NT2/D1 (cell line): ENCODE measurements at places on chromosomes 5 and 9.

- DNase-seq: no peak
Observed at GRCh38 chr9:691825-692400, 149.6 kb upstream of the DMRT1 start.

DNA sequence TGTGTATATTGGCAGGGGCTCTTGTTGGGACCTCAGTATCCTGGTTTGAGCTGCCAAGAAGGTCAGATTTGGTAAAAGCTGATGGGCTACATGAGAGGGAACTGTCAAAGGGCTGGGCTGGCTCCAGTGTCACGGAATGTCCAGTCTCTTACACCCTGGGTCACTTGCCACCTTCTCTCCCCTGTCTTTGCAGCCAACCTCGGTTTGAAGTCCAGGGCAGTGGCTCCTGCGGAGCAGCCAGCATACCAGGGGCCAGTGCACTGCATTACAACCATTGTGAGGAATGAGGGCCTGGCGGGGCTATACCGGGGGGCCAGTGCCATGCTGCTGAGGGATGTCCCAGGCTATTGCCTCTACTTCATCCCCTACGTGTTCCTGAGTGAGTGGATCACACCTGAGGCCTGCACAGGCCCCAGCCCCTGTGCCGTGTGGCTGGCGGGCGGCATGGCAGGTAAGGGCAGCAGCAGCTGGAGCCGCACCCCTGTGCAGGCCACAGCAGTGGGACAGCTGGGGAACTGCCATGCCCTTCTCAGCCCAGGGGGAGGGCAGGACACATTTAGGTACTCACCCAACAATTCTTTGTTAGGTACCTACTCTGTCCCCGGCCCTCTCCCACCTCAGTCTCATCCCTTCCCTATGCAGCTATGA, 24.2 kb downstream of the IL9 start:
- DNase-seq: no peak

GRCh38 chr5:10511741-10512640, 51.9 kb upstream of the ANKRD33B start:
- no peak for DNase-seq

DNA sequence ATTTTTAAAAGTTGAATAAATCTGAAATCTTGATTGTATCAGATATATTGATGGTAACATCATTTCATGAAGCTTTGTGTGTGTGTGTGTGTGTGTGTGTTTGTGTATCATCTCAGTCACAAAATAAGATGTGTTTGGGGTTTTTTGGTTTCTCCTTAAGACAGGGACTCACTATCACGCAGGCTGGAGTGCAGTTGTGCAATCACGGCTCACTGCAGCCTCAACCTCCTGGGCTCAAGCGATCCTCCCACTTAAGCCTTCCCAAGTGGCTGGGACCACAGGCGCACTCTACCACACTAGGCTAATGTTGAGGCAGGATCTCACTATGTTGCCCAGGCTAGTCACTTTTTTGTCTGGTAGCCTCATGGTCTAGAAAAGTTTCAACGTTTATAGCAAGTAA, 83.4 kb upstream of the DMRT1 start:
- DNase-seq: no peak

GRCh38 chr9:87346061-87346665, 151.5 kb upstream of the DAPK1 start:
- no peak for DNase-seq

- no peak for DNase-seq
Observed at GRCh38 chr9:113525831-113526230, 62.3 kb downstream of the RGS3 start.

GRCh38 chr5:35835796-35836742, 20.6 kb upstream of the IL7R start:
- DNase-seq: no peak

- no peak for DNase-seq
Observed at GRCh38 chr5:59107692-59108091, 524.8 kb downstream of the RAB3C start.

GRCh38 chr9:69249337-69249736, 75.3 kb downstream of the TJP2 start:
- no peak for DNase-seq

- DNase-seq: no peak
Observed at GRCh38 chr5:167217097-167217743, 1074.2 kb upstream of the WWC1 start.

- no peak for DNase-seq
Observed at GRCh38 chr9:128611600-128612394, 44.9 kb downstream of the DYNC2I2 start.

DNA sequence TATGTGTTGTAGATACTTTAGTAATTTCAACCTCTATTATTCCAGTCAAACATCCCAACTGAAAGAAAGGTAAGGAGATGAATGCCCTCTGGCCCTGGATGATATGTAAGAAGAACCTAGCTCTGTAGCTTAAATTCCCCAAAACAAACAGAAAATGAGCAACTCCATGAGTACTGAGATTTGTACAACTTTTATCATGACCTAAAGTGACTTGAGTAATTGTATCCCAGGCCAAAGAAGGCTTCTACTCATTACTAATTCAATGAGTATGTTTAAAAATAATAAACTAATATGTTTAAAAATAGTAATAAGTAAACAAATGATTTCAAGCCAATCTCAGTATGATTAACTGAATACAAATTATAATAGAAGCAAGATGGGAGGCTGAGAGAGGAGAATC, 414.0 kb upstream of the ACTBL2 start:
- no peak for DNase-seq

DNA sequence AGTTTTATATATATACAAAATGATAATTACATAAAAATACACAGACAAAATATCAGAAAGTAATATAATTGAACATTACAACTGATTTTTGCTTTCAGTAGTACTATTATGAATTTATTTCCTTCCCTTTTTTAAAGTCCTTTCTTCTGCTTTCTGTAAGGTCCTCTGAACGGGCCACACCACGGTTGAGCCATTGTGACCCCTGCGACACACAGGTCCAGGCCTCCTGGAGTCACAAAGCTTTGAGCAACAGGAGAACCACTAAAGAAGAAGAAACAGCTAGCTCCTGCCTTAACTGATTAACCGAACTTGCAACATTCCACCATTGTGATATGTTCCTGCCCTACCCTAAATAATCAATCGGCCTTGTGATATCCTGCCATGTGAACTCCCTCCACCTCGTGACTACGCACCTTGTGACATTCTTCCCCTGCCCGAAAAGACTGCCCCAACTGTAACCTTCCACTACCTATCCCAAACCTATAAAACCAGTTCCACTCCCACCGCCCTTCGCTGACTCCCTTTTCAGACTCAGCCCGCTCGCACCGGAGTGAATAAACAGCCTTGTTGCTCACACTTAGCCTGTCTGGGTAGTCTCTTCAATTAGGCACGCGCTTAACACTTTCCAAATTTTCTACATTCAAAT, 375.0 kb upstream of the RFX3 start:
- DNase-seq: no peak

DNA sequence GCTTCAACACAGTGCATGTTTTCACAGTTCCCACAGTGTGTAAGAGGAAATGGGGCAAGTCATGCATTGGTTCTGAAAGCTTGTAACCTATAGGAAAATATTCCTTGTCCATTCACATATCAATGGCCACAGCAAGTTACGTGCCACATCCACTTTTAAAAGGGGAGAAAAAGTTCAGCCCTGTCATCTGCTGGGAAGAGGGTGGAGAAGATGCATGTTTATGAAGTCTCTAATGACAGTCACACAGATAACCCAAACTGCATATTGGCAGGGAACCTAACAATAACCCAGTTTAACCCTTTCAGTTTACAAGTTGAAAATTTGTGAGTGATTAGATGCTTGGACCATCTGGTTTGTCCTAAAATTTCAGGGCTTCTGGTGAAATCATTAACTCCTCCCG, 159.3 kb downstream of the MTRR start:
- DNase-seq: no peak

GRCh38 chr5:173509060-173509459, 107.4 kb downstream of the BOD1 start:
- no peak for DNase-seq

DNA sequence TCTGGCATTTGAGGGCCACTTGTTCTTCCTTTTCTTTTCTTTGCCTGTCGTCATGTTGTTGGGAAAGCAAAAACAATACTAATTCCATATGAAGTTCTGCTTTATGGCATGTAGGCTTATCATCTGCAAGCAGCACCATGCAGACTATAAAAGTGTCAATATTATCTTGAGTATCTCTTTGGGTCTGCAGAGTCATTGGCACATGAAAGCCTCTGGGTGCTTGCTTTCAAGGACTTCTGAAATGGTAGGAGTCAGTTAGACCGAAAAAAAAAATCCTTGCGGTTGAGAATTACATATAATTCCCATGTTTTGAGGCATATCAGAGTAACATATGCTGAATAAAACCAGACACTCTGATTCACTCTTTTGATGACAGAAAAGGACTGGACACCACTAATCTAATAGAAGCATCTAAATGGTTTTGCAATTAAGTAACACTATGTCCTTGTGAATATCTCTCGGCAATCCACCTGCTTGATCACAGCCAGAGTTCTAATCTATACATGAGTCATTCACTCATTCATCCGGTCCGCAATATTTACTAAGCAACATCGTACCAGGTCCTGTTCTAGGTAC, 44.4 kb downstream of the GNAQ start:
- DNase-seq: no peak

DNA sequence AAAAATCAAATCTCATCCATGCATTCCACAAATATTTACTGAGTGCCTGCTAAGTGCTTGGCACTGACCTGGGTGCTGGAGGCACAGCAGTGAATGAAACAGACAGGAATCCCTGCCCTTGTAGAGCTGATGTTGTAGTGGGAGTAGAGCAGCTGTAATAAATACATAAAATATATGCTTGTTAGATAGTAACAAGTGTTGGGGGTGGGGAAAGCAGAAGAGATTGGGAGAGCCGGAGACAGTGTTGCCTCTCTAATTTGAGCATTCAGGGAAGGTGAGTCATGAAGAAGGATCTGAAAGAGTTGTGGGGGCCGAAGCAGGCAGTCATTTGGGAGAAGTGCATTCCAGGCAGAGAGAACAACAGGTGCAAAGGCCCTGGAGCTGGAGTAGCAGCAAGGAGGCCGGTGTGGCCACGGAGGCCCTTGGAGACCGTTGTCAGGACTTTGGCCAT, 97.9 kb downstream of the ZNF618 start:
- no peak for DNase-seq

DNA sequence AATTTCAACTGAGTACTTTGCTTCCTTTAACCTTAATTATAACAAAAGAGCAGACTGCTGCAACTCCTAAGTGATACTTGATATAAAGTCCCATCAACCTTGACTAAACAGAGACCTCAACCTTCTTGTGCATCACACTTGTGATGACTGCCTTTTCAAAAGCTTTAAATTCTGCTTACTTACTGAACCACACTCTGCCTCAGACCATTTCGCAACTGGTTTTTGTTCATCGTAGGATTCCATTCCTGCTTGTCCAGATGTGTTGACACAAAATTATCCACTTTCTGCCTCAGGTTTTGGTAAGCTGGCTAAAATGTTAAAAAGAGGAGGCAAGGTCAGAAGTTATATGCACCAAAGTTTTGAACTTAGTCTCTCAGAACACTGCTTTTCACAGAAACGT, 3.5 kb downstream of the BOD1 start:
- DNase-seq: no peak

GRCh38 chr9:73065439-73065838, 86.2 kb upstream of the ANXA1 start:
- no peak for DNase-seq

- no peak for DNase-seq
Observed at GRCh38 chr9:71710856-71711255, 57.5 kb downstream of the CEMIP2 start.

GRCh38 chr9:35257986-35258659, 96.3 kb downstream of the UNC13B start:
- DNase-seq: no peak

- DNase-seq: no peak
Observed at GRCh38 chr9:127541865-127542264, 70.2 kb upstream of the STXBP1 start.

- DNase-seq: no peak
Observed at GRCh38 chr9:129377931-129378661, 200.0 kb upstream of the IER5L start.

DNA sequence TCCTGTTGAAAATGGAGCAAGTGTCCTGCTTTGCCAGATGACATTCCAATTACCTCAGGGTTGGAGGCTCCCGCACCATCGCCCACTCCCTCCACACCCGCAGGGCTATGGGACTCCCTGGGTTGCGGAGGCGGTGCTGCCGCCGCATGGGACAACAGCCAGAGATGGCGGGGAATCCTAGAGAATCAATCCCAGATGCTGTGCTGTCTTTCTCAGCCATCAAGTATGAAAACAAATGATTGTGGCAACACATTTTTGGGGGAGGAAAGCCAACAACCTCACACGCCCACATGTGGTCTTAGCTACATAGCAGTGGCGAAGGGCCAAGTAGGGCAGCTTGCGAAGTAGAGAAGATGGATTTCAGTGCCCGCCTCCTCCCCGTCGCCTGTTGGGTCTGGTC, 46.7 kb downstream of the IL31RA start:
- DNase-seq: no peak

DNA sequence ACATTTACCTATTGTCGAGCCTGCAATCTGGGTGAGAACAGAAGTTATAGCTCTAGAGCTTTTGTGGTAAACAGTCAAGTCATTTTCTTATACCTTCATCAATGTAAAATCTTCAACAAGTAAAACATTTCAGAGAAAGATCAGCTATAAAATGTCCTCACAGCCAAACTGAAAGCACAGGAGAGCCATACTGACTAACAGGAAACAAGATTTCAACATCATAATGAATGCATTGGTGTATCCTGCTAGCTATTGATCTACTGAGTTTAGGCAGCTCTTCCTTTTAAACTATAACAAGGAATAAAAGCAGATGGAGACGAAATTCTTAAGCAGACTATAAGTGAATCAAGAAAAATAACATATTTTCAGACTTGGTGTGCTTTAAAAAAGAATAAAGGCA, 1522.9 kb upstream of the WWC1 start:
- DNase-seq: no peak

GRCh38 chr5:144122641-144123040, 47.8 kb downstream of the YIPF5 start:
- DNase-seq: no peak

GRCh38 chr9:107750741-107751566, 261.4 kb upstream of the KLF4 start:
- no peak for DNase-seq

DNA sequence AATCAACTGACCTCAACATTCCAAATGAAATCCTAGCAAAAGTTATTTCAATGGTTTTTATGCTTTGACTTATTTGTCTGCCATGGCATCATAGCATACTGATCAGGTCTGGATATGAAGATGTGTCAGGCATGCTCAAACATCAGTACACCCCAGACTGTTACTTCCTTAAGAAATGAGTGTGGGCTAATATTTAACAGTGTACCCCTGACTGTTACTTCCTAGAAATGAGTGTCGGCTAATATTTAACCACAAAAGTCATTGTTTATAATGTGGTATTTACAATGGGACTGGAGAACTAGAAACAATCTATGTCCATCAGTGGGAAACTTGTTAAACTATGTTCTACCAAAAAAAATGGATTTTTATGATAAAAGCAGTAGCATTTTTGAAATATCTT, 38.1 kb upstream of the HNRNPA0 start:
- DNase-seq: no peak

DNA sequence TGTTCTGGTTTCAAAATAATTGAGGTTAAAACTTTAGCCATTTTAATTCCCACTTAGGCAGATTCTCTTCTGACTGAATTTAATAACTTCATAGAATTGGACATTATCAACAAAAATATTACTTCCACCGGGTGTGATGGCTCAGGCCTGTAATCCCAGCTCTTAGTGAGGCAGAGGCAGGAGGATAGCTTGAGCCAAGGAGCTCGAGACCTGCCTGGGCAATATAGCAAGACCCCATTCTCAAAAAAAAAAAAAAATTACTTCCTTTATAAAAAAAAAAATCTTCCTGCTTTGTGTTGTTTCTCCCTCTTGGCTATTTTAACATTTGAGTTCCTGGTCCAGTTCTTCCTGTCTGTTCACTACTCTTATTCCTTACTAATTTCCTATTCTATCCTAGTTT, 18.0 kb downstream of the APC start:
- no peak for DNase-seq
